T1000 (cell line): ENCODE measurements at places on chromosomes 4 and X.

DNA sequence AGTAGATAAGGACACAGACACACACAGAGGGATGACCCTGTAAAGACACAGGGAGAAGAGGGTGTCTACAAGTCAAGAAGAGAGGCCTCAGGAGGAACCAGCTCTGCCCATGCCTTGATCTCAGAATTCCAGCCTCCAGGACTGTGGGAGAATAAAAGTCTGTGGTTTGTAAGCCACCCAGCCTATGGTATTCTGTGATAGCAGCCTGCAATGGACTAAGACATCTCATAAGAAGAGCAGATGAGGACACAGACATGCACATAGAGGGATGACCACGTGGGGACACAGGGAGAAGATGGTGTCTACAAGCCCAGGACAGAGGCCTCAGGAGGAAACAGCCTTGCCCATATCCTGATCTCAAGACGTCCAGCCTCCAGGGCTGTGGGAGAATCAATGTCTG lies 9.4 kb downstream of the XG start:
- no peak for DNase-seq

DNA sequence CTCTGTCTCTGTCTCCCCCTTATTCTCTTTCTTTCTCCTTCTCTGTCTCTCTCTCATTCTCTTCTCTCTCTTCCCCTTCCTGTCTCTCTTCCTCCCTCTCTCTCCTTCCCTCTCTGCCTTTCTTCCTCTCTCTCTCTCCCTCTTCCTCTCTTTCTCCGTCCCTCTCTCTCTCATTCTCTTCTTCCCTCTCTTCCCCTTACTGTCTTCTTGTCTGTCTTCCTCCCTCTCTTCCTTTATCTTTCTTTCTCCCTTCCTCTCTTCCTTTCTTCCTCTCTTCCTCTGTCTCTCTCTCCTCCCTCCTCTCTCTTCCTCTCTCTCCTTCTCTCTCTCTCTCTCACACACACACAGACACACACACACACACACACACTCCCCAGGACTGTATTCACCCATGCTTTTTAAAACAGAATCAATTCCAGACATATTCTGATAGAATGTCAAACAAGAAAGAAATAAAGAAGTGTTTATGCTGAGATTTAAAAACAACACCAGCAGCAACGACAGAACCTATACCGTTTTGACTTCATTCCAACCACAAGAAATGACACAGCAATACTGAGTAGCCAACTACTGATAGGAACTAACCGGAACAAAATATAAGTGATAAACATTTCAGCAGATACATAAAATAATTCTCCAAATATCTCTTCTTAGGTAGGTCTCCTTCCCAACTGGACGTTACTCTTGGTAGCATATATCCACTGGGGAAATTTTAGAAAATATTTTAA lies 296.7 kb downstream of the ASMT start:
- no peak for DNase-seq

DNA sequence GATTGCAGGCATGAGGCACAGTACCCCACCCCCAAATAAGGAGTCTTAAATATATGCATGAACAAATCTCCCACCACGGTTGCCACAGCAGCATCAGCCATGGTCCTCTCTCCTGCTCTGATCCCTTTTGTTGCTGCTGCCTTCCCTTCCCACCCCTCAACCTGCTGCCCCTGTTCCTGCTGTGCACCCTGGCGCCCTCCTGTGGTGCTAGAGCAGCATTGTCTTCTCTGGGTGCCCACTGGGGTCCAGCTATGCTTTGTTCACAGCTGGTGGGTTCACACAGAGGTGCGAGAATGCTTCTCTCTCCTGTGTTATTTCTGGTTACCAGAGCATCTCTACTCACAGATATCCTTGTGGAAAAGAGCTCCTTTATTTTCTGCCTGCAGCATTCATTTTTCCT lies 116.2 kb downstream of the GATB start:
- no peak for DNase-seq

DNA sequence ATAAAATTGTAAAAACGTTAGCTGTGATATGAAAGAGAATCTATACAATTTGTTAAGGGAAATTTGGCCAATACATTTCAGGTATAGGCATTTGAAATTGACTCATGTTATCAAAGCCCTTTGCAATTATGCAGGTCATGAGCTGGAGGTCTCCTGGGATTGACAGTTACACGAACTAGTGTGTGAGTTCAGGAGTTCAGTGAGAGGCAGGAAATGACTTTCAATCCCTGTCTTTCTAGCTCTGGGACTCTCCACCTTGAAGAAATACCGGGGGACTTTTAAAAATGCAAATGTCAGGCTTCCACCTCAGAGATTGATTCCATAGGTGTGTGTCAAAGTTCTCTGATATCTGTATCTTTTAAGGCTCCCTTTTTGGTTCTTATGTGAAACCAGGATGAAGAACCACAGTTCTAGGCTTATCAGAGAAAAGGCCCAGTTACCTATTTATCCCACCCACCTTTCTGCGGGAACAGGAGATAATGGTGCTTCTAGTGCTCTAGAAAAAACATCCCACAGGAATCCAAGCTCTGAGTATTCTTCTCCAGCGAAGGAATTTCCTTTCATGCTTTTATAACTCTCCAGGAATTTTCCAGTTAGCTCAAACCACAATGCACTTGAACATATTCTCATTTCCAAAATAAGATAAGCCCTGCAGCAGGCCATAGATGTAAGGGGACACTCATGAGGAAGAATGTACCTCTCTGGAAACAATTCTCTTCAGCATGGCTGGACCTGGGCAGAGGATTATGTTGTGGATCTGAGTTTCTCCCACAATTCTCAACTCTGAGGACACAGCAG lies 501.0 kb downstream of the IDS start:
- no peak for DNase-seq

DNA sequence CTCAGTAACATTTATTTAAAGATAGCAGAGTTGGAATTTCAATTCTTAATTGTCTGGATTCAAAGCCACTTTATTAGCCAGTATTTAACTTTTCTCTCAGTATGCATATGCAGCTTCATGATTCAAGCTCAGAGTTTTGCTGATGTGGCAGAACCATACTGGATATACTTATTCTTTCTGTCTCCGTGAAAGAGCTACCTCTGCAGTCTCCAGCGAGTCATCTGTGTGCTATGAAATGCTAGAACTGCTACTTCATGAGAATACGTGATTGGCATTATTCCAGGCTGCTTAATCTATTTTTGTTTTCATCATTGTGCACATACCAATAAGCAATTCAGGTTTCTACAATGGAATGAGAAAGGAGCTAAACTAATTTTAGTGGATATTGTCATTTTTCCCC lies 743.7 kb downstream of the C4orf33 start:
- no peak for DNase-seq

DNA sequence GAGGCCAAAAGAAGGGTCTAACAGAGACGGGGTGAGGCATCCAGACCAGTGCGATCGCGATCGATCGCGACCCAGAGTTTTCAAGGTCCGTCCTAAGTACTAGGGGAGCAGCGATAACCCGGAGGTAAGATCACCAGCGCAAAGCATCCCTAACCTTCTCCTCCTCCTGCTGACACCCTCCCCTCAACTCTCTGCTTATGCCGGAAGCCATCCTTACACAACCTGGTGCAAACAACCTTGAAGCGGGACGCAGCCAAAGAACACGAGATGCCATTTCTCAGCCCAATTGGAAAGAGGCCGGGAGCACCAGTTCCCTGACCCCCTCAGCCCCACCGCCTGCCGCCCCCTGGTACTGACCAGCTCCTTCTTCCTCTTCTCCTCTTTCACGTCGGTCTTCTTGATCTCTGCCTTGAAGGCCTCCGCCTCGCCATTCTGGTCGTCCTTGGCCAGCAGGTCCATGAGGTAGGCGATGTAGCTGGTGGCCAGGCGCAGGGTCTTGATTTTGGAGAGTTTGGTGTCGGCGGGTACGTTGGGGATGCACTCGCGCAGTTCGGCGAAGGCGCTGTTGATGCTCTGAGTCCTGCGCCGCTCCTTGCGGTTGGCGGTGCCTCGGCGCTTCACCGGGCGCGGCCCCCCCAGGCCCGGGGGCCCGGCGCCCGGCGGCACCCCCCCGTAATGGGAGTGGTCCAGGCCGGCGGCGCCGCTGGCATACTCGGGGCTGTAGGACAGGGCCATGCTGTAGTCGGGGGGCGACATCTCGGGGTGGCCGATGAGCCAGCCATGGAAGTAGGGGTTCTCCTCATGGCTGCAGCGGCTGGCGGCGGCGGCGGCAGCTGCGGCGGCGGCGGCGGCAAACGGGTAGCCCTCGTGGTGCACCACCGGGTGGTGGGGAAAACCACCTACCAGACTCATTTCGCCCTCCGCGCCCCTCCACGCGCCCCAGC lies 1.4 kb downstream of the HAND2 start:
- no peak for DNase-seq

DNA sequence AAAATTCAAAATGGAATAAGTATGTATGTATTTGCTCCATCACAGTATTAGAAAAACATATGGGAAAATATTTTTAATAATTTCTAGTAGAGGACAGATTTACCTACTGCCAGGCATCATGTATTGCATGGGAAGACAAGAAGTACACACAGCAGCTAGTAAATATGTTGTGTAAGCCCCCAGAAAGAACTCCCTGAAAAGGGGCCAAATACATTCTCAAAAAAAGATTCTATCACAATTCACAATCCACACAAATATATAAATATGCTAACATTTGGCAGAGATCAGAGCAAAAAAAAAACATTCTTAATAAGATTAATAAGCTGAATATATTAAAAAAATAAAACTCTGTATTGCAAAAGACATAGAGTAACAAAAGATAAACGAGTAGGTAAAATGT lies 28.0 kb downstream of the SLC10A6 start:
- DNase-seq = no peak

GRCh38 chr4:100372432-100372831 lies 145.4 kb downstream of the EMCN start:
- no peak for DNase-seq

DNA sequence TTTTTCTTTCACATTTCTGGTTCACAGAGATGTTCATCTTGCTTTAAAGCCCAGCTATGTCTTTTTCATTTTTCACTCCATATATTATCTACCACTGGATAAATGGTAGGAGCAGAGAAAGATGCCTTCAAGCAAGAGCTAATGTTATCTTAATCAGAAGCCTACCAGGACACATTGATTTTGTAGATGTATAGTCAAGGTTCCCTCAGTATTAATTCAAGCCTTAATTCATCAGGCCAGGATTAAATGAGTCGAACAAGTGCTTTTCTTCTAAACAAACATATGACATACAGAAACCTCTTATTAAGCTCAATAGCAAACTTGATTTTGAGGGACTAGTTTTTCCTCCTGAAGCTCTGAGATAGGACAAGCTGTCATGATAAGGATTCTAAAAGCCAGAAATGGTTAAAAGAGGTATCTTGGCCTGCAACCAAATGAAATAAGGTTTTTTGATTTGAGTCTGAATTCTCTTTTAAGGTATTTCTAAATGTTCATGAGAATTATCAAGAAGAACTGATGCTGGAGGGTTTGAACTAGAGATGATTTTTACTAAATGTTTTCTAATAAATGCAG lies 81.7 kb upstream of the FTHL17 start:
- no peak for DNase-seq

DNA sequence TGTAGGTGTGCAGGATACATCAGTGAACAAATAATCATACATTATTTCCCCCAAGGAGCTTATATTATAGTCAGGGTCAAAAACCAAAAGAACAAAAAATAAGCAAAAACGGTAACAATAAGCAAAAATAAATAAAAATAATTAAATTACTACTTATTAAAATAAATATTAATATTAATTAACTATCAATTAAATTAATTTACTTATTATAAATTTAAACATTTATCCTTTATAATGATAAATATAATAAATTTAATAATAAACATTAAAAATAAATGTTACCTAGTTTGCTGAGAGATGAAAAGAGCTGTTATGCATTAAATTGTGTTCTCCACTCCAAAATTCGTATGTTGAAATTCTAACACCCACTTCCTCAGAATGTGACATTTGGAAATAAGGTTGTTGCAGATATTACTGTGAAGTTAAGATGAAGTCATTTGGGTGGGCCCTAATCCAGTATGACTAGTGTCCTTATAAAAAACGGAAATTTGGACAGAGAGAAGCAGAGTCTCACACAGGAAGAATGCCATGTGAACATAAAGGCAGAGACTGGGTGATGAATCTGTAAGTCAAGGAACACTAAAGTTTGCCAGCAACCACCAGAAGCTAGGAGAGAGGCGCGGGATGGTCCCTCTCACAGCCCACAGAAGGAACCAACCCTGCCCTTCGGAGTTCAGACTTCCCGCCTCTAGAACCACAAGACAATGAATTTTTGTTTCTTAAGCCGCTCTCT lies 67.2 kb upstream of the IBSP start:
- no peak for DNase-seq

GRCh38 chr4:106773076-106773905 lies 262.8 kb downstream of the DKK2 start:
- no peak for DNase-seq

- no peak for DNase-seq
Measured at GRCh38 chrX:40521868-40522450, 58.8 kb upstream of the ATP6AP2 start.

DNA sequence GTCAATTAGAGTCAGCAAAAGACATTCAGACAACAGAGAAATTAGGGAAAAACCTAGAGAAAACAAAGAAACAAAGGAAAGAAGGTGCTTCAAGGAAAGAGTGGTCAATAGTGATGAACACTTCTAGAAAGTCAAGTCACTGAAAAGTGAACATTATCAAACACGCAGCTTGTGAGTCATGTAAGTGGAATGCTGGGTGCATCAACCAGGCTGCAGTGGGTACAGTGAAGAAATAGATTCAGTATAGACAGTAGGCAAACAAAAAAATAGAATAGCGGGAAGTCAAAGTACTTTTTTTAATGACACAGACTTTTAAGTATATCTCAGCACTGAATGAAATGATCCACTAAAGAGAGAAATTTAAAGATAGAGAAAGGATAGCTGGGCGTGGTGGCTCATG lies 245.8 kb downstream of the ARHGAP24 start:
- no peak for DNase-seq

DNA sequence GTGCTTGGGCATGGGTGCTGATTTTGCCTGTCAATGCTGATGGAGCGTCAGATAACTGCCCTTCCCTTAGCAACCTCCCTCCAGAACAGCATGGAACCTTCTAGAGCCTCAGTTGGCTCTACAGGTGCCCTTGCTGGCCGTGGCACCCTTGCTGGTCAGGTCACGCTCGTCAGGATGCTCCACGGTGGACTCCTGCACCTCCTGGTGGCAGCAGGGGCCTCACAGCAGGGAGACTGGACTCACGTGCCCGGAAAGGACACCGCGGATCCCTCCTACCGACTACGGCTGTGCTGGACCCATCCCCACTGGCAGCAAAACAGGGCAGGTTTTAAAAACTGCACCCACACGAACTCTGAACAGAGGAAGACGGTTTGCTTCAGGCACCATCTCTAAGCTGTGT lies 82.1 kb upstream of the AFAP1 start:
- DNase-seq = no peak

GRCh38 chrX:9456250-9457074 lies 8.4 kb upstream of the TBL1X start:
- DNase-seq = no peak

GRCh38 chrX:118534716-118535493 lies 39.3 kb downstream of the DOCK11 start:
- DNase-seq = no peak
